Activated T-cell treated with anti-CD3 and anti-CD28 coated beads for 4 hours (primary cell): ENCODE measurements at places on chromosomes 16 and 17.

DNA sequence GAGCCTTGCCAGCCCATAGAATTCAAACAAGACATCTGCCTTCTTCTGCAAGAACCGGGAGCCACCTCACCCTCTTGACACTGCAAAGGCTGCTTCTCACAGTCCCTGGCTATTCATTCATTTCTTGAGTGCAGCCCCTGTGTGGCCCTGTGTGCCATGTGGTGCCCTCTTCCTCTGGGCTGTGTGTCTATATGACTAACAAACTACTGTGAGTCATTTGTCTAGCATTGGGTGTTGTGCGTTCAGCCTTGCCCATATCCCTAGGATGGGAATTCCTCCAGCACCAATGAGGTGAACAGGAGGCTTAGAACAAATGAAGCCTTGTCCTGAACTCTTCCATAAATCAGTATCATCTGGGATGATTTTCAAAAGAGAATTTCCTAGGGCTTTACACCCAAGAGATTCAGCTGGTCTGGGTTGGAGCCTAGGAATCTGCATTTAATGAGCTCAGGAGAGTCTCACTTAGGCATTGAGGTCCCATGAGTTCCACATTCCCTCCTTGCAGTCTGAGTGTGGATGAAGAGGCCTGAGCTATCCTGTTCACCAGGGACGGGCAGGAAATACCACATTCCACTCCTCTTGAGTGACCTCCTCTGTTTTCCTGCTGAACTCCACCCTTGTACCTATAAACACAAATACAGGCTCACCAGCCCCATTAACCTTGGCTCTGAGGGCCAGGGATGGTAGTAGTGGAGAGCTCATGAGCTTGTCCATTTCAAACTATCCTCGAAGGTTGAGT, 308.7 kb upstream of the N4BP1 start:
- no peak for DNase-seq

- DNase-seq, result no peak
Measured at GRCh38 chr16:35525979-35526590, 2066.7 kb downstream of the TP53TG3F start.

- no peak for DNase-seq
Measured at GRCh38 chr16:29662000-29662728, 883 bp upstream of the SPN start.

- DNase-seq, result no peak
Measured at GRCh38 chr16:10776280-10776679, 32.6 kb downstream of the NUBP1 start.

GRCh38 chr16:89268987-89269735, 51.7 kb downstream of the ZNF778 start:
- DNase-seq, result no peak

DNA sequence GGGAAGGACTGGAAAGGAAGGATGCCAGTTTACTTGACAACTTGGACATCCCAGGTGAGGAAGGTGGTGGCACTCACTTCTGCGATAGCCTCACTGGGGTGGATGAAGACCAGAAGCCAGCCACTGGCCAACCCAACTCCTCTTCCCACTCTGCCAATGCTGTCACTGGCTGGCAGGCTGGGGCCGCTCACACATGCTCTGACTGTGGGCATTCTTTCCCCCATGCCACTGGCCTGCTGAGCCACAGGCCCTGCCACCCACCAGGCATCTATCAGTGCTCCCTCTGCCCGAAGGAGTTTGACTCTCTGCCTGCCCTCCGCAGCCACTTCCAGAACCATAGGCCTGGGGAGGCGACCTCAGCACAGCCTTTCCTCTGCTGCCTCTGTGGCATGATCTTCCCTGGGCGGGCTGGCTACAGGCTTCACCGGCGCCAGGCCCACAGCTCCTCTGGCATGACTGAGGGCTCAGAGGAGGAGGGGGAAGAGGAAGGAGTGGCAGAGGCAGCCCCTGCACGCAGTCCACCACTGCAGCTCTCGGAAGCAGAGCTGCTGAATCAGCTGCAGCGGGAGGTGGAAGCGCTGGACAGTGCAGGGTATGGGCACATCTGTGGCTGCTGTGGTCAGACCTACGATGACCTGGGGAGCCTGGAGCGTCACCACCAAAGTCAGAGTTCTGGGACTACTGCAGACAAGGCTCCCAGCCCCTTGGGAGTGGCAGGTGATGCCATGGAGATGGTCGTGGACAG, 4.5 kb downstream of the ZNF646 start:
- DNase-seq, result no peak

DNA sequence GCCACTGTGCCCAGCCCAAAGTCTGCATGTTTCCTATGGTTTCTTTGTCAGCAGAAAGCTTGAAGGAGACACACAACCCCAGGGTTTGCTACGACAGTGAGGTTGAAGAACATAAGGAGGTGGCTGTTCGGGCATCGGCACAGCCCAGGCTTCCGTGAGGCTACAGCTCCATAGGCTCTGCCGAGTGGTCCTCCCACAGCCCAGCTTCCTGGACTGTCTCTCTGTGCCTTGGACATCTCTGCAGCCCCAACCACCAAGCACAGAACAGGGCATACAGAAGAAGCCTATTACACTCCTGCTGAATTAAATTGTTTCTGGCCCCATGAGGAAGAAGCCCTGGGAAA, 3.2 kb upstream of the HAP1 start:
- DNase-seq, result no peak

GRCh38 chr17:9998060-9998459, 93.0 kb upstream of the RCVRN start:
- no peak for DNase-seq

- no peak for DNase-seq
Measured at GRCh38 chr17:63029541-63029940, 63.5 kb downstream of the TANC2 start.

DNA sequence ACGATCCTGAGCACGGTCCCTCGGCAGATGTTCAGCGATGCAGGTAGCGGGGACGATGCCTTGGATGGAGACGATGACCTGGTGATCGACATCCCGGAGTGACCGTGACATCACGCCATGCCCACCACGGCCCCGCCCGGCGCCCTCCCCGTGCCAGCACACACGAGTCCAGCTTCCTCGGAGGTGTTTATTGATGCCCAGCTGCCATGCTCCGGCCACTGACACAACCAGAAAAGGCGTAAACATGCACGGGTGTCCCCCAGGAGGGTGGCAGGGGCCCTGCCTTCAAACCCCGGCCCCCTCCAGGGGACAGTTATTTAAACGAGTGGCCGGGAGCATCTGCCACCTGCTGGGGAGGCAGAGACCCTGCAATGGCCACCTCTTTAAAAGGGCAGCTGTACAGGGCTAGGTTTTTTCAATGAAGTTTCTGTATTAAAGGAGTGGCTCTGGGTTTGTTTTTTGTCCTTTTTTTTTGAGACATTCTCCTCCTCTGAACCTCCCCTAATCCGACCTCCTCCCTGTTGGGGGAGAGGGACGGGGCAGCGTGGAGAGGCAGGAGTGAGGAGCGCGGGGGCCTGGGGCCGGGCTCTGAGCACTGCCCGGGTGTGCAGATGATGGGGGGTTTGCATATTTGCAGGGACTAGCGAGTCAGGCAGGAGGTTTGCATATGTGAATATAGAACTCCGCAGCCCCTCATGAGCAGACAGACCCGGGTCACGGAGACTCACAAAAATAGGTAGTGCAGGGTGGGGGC, 5.3 kb downstream of the DOC2A start:
- peak; percentile 21 for DNase-seq

- peak; percentile 50 for DNase-seq
Measured at GRCh38 chr16:82011199-82011641, at the start of gene SDR42E1. Gene SDR42E1, minus strand, starts transcription at chr16:82011470. Its CDS starts 10,612 bp downstream, at chr16:82000858.

DNA sequence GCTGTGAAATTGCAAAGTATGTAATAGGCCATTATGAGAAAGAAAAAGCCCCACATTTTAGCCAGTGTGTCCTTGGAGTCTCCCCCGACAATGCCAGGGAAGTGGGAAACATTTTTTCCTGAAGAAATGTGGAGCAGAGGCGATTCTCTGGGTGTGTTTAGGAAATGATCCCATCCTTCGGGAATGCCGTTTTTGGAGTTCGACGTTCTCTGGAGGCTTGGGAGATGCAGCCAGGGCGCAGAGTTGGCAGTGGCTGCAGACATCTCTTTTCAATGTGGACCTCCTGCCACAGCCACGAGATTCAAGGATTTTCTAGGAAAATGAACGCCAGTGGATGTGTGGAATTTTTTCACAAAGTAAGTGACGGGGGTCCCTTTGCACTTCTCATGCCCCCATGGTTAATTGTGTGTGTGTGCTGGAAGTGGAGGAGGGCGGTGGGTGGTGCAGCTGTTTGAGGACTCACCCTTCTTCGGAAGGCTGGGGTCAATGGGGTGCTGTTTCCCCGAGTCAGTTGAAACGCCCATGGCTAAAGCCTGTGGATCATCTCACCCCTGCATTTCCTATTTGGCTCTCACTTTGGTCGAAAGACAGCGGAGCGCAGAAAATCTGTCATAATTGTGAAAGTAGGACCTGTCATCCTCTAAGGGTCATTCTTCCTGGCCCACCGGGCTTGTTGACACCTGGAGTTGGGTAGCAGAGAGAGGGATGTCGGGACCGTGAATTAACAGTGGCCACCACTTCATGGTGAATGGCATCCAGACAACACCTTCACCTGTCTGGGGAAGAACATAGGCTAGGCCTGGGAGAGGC, 73.2 kb downstream of the CMIP start:
- DNase-seq, result no peak

DNA sequence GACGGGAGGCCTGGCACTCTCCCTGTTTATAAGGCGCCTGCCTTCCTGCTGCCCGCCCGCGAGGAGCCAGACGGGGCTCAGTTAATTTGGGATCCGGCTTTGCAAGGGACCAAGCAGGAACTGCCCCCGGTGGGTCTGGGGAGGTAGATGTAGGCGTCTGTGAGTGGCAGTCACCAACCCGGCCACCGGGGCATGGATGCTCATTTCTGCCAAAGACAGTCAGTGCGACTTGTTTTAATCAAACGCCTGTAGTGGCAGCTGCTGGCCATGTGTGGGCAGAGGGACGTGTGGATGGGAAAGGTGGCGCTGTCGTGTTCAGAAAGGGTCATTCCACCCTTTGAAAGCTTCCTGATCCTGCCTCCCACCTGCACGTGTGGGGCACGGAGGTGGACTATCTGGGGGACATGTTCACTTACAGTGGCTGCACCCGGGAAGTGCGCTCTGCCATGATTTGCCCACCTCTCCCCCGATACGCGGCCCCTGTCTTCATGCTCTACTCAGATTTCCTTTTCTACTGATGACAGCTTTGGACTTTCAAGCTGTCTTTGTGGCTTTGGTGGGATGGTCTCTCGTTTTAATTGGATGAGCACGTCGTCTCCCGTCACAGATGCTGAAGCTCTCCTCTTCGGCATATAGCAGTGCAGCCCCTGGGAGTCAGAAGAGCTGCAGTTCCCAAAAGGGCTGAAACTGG, 60.3 kb upstream of the CIBAR2 start:
- no peak for DNase-seq

- DNase-seq, result peak; percentile 70
Measured at GRCh38 chr16:27426423-27427408, 24.7 kb downstream of the IL21R start.

DNA sequence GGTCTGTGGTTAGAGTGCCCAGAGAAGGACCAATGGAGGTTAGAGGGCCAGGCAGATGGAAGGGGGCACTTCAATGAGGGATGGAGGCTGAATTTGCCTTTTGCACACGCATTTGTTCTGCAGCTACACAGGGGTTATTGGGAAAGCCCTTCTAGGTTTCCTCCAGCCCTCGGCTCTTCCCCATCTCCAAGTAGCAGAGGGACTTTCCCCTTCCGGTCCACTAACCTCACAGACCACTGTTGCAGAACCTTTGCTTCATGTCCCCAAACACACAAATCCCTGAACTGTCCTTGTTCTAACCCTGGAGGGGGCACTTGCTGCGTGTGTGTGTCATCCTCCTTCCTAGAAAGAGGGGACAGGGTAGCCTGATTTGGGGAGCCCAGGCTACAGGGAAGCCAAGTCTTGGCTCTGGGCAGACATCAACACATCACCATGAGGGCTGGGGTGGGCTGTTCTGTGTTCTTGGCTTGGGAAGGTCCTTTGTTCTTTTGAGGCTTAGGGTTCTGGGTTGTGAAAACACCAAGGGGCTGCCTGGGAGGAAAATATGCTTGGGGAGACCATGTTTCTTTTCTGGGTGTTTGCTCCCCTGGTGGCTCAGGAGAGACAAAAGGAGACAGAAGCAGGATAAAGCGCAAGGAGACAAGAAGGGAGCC, 7.3 kb upstream of the NR1D1 start:
- DNase-seq, result no peak

DNA sequence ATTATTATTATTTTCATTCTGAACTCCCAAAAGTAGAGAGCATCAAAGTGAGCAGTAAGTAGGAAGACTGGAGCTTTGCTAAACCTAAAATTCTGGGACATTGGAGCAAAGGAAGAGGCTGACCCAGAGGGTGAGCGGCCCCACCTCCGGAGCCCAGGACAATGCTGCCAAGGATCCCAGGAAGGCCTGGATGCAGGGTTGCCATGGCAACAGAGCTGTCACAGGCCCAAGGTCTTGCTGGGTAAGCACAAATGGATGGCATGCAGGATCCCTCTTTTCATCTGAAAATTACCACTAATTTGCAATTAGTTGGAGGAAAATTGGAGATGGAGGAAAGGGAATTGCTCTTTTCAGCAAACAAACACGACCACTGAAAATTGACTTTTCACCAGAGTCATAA, 457.9 kb upstream of the CDH5 start:
- DNase-seq, result no peak

DNA sequence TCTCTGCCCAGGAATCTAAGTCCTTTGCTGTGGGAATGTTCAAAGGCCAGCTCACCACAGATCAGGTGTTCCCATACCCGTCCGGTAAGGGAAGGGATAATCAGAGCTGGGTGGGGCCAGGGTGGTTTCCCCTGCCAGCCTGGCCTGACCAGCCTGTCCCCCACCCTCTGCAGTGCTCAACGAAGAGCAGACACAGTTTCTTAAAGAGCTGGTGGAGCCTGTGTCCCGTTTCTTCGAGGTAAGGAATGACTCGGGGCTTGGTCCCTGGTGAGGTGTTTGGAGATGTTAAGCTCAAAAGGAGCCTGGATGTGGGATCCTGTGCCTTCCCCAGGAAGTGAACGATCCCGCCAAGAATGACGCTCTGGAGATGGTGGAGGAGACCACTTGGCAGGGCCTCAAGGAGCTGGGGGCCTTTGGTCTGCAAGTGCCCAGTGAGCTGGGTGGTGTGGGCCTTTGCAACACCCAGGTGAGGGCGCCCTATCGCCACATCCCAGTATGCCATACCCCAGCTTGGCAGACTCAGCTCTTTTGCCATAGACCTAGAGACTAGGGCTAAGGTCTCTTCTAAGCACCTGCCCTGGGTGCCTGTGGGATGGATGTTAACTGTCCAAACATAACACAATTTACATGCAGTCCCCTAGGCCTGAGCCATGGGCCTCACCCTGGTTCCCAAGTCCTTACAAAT, 997 bp downstream of the ACADVL start:
- peak; percentile 43 for DNase-seq

GRCh38 chr16:4510131-4510530, 28.4 kb downstream of the CDIP1 start:
- no peak for DNase-seq

GRCh38 chr16:28531777-28532744, 6.7 kb downstream of the NUPR1 start:
- DNase-seq, result no peak

DNA sequence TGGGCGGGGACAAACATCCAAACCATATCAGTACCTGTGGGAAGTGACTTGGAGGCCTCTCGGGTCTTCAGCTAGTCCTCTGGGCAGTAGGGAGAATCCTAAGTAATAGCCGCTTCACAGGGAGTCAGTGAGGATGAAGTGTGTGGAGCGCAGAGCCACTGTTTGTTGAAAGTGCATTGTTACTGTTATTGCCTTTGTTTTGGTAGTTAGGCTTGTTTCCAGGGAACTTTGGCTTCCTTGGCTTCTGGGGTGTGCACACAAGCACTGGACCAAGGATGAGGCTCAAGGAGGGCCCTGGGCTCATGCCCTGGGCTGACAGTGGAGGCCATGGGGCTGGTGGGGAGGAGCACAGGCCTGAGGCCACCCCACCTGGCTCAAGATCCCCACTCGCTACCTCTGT, 141.6 kb downstream of the CLEC16A start:
- DNase-seq, result no peak

GRCh38 chr17:8606401-8606800, 24.1 kb downstream of the MYH10 start:
- DNase-seq, result no peak
